SJSA1 (cell line): ENCODE measurements at places on chromosomes 3 and 15. TPM values are rescaled to one million over a fixed set of nuclear protein-coding genes. Genes with fewer than 3 reads are reported as not detected.
A peak's percentile ranks its signal among the peaks of the same experiment; 100 is the strongest.

The TGM4 gene
- 0.05 TPM in 1 of 2 replicates, not detected in the other for total RNA-seq

The CFAP100 gene
- total RNA-seq = not detected in 2 replicates

The FMN1 gene
- 2.3 and 2.4 TPM in 2 replicates for total RNA-seq

The CCR5 gene
- total RNA-seq = not detected in 2 replicates

The SLC51B gene
- 1.1 TPM in 1 of 2 replicates, not detected in the other for total RNA-seq

The CADM2 gene
- total RNA-seq = not detected in 2 replicates

The PRSS50 gene
- not detected in 2 replicates for total RNA-seq

The SPINK8 gene
- not detected in 2 replicates for total RNA-seq

DNA sequence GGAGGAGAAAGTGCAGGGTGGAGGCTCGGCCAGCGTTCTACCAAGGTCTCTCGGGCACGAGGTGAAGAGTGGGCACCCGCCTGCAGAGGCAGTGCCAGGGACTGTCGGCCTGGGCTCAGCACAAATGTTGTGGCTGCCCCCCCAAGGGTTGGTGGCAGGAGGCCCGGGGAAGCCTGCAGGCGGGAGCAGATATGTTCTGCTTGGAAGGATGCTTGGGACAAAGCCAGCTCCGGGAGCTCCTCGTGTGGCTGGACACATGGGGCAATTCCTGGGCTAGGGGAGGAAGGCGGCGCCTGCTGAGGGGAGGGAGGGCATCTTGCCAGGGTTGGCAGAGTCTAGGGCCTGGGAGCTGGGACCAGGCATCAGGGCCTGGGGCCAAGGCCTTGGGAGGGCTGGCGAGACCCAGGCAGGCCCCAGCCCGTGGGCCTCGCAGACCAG, 30.4 kb upstream of the FBLN2 start:
- DNase-seq = no peak

DNA sequence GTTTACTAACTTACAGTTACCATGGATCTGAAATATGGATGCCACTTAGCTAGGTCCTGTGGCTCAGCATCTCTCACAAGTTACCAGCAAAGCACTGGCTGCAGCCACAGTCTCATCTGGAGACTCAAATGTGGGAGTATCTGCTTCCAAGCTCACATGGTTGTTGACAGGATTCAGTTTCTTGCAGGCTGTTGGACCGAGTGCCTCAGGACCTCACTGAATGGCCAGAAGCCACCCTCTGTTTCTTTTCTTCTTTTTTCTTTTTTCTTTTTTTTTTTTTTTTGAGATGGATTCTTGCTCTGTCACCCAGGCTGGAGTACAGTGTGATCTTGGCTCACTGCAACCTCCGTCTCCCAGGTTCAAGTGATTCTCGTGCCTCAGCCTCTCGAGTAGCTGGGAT, 20.1 kb upstream of the AMOTL2 start:
- DNase-seq = no peak

GRCh38 chr15:67120839-67121643, 55.6 kb downstream of the SMAD3 start:
- peak; percentile 96 for DNase-seq

DNA sequence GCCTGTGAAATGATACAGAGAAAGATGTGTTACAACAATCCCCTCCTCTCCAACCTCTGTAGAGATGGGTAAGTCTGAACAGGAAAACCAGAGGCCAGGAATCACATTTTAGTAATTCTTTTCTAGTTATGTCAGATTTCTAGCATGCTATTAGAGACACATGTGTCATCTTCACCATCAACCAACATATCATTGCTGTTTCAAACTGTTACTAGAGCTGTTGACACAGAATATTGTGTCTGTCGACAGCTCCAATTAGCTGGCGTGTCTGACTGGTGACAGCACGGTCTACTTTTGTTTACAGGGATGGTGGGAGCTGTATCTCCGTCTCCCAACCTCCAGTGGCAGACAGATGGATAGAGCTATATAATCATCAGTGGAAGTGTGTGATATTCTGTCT, 393.2 kb downstream of the SOX2 start:
- DNase-seq = peak; percentile 3

DNA sequence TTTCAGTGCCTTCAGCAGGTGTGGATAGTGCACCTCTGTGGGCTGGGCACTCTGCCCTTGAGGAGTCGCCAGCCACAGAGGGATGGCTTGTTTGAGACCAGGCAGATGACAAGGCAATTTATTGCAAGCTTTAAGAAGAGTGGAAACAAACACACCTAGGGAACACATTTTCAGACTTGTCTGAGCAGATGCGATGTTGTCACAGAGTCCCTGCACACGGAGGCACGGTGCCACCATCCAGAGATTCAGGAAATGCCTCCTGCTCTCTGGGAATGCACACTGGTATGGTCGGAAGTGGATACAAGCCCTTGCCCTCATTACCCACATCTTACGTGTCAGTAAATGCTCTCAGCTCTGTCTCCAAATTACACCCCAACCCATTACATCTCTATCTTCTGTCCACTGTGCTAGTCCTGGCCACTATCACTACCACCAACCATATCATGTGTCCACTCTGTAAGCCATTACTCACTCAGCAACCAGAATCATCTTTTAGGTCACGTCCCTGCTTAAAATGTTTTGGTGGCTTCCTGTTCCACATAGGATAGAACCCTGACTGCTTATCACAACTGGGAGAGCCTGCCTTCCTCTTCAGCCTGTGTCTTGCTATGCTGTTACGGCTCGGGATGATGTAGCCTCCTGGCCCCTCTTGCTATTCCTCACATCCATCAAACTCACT, 196.9 kb downstream of the SLCO3A1 start:
- DNase-seq = no peak

- no peak for DNase-seq
Observed at GRCh38 chr3:177603148-177603603, 405.9 kb upstream of the TBL1XR1 start.

DNA sequence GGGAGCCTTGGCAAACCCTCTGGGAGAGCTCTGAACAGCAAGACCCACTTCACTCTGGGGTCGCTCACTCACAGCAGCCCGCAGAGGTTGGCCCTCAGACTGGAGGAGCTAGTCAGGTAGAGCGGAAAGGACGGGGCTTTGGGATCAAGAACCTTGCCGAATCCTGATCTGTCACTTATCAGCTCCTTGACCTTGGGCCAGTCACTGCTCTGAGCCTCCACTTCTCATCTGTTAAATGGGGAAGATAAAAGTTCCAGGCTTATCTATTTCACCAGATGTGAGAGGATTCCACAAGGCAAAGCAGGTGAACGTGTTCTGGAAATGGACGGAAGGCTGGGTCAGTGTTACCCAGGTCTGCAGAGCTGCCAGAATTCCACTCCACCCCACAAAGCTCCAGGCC, 29.4 kb downstream of the SEMA5B start:
- no peak for DNase-seq

DNA sequence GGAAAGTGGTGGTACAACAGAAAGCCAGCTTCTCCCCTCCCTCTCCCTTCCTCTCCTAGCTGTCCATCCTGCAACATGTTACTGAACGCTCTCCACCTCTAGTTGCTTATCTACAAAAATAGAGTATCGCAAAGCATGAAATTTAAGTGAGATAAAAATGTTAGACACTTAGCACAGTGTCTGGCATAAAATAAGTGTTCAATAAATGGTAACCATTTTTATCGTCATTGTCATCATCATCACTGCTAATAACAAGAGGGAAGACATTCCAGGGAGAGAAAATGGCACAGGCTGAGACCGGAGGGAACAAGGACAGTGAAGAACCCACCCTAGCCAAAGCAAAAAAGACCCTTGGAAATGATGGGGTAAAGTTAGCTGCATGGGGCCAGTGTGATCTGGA, 38.7 kb upstream of the SKOR1 start:
- no peak for DNase-seq

DNA sequence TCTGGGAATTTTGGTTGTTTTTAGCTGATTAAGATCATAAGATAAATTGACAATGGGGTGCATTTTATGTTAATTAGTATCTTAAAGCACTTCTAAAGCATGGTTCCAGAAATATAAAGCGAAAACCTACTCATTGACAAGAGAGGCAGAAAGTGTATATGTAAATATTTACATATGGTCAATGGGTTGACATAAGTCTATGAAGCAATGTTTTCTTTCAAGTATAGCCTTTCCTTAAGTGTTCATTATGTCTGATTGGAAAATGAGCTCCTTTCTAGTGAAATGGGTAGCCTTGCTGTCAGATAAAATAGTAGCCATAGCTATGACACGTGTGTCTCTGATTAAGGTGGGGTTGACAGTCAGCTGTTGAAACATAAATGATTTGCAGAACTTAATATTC, 365.2 kb upstream of the AGTR1 start:
- DNase-seq = no peak

GRCh38 chr3:53153980-53154379, 7.0 kb upstream of the PRKCD start:
- DNase-seq = no peak

DNA sequence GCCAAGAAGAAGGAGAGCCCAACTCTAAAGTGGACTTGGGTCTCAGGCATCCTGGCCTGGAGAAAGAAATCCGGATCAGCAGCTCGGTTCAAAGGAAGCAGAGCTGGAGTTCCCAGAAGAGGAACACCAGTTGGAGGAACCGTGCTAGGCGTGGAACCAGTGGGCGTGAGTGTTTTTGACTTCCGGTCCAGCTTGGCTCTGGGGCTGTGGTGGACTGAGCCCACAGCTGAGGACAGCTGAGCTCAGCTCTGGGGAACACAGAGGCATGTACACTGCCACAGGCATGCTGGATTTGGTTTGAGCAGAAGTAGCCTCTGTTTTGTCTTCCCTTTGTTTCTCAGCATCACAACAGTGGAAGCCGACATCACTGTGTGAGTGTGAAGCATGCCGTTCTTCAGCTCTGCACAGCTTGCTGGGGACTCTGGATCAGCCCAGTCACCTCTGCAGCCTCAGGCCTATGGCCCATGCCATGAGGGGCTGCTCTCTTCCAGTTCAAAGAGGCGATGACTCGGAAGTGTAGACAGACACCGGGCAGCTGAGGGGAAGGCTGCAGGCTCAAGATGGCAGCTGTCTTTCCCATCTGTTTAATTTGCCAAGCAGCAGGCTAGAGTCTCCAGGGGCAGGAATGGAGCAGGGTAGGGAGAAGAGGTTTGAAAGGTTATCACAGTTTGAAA, 185.8 kb upstream of the UBE3A start:
- no peak for DNase-seq

DNA sequence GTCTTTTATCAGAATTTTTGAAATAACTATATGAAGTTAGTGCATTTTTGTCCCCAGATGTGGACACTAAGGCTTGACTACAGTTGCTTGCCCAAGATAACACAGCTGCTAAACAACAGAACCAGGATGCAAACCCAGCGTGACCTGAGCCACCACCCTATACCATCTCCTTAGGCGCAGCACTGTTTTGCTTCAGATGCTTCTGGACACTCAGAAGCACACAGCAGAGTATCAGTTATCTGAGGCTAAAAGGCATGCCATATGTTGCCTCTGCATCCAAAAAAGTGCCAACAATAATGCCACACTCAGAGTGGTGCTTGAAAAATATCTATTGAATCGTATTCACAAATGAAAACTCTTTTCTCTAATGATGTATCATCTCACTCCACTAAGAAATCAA, 24.5 kb downstream of the KCNMB2 start:
- no peak for DNase-seq

DNA sequence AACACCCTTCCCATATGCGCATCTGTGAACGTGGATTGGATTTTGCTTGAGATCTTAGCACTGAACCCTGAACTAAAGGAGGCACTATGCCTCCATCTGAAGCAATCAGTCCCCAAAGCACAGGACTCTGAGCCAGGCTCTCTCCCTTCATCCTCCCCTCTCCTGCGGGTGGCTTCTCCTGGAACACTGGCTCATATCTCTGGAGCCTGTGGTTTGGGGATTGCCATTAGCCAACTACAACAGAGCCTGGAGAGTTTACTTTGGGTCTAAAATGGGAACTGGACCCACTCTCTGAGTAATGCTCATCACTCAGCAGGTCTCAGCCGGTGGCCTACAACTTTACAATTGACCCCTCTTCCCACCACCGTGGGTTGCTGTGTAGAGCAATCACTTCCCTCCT, 190.8 kb upstream of the HES1 start:
- no peak for DNase-seq

DNA sequence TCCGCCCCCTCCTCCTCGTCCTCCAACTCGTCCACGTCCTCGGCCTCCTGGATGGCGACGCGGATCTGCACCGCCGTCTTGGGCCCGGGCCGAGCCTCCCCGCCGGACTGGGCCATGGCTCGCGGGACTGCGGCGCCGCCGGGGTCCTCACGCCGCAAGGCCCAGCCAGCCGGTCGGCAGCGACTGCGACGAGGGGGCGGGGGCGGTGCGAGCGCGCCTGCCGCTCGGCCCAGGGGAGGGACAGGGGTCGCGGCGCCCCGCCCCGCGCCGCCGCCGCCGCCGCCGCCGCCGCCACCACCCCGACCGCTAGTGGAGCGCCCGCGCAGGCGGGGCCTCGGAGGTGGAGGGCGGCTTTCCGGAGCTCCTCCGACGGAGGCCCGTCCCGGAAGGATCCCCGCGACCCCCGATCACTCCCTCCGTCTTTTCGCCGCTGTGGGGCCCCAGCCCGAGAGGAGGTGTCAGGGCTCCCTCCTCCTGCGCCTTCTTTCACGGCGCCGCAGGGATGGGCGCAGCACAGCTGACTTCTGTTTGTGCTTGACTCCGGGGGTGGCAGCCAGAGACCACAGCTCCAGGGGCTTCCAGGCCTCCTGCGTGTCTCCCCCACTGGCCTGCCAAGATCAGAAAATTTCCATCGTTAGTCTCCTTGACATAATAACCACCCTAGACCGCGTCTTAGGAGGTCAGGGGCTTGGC, at the start of gene LARP6:
Gene LARP6 (minus strand): TSS at position 185 of the 693 bp plus-strand sequence. CDS start 69 bp downstream, at position 116.
- peak; percentile 70 for DNase-seq

DNA sequence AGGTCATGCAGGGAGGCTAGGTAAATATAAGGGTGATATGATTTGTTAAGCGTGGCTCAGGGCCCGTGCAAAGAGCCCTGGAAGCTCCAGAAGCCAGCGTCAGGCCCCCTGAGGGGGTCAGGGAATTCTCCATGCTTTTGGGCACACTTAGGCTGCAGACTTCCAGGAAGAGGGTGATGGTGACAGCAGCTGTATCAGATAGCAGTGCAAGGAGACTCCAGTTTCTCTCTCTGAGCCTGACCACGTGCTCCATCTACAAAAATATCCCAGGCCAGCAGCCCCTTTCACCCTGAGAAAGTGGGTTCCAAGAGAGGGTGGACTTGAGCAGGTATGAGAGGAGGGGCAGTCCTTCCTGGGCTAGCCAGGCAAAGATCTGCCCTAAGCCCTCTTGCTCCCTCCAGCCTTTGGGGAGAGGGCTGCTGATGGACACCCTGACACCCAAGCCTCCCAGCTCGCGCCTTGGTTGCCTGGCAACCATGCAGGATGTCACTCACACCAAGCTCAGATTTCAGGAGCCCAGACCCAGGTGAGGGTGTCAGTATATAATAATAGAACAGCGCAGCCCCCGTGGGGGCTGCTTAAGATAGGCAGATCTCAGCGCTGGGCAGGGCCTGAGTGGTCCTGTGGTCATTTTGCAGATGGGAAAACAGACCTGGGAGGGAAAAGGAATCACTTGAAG, 35.8 kb downstream of the ATP2B2 start:
- no peak for DNase-seq

GRCh38 chr3:103977417-103977816, 1389.3 kb upstream of the ALCAM start:
- no peak for DNase-seq

DNA sequence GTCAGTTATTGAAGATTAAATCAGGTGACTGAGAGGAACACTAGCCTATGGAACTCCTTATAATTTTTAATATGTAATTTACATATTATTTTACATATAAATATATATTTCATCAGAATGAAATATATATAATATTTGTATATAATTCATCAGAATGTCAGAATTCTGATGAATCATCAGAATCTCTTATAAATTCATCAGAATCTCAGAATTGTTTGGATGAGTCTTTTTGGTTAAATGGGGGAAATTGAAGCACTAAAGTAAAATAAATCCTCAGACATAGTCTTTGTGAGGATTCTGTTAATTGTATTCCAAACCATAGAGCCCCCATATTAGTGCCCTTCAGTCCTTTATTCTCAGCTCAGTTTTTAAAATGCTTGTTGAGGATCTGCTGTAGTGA, 15.4 kb downstream of the TCF12 start:
- no peak for DNase-seq
